ENCODE measurements at places on chromosomes 13 and 19. TPM values are rescaled to one million over a fixed set of nuclear protein-coding genes. Genes with fewer than 3 reads are reported as not detected.

LILRA1 gene
- 13.5 TPM for total RNA-seq

CLIP3 gene
- 5.8 TPM for total RNA-seq

LMTK3 gene
- 9.5 TPM for total RNA-seq

HSPB6 gene
- total RNA-seq = 39.7 TPM

DNA sequence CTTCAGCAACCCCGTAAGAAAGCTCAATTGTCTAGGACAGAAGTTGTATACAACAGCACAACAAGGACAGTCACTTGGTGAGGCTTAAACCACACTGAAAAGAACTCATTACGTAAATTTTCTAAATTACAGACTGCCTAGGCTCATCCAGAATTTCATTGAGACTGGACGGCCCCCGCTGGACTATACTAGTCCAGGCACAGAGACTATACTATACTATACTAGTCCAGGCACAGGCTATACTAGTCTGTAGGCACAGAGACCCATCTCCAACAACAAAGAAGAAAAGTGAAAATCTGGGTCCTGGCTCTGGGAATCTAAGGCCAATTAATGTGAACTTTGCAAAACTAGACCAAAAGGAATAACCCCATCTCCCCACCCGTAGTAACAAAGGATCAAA lies 700 bp downstream of the ZNF816 start:
- peaks cover 30% of the 10 kb centered on the region for H3K36me3 ChIP-seq
- no peak for DNase-seq
- peaks cover 4% of the 10 kb centered on the region for H3K4me1 ChIP-seq
- peak overlapping the region; percentile 80 for H3K4me3 ChIP-seq
- H3K27ac ChIP-seq = peak overlapping the region; percentile 77

GRCh38 chr13:38321654-38322053 lies 28.0 kb upstream of the UFM1 start:
- DNase-seq = no peak
- H3K4me1 ChIP-seq = no peaks in the 10 kb centered on the region
- no peak overlapping the region for H3K4me3 ChIP-seq
- no peaks in the 10 kb centered on the region for H3K36me3 ChIP-seq
- H3K27me3 ChIP-seq = no peaks in the 10 kb centered on the region

DNA sequence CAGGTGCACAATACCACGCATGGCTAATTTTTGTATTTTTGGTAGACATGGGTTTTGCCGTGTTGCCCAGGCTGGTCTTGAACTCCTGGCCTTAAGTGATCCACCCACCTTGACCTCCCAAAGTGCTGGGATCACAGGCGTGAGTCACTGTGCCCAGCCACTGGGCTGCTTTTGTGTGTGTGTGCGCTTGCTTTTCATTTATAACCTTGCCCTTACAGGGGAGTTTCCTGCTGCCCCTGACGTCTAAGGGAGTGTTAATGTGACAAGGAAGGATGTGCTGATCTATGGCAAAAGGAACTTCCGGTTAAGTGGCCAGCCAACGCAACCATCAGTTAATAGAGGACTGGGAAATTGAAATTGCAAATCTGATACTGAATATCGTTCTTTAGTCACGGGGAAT lies 57.7 kb downstream of the ING1 start:
- DNase-seq = no peak
- no peaks in the 10 kb centered on the region for H3K36me3 ChIP-seq
- no peaks in the 10 kb centered on the region for H3K4me1 ChIP-seq
- no peak overlapping the region for H3K27ac ChIP-seq

GRCh38 chr13:45718063-45718462 lies 15.9 kb downstream of the CBY2 start:
- no peaks in the 10 kb centered on the region for H3K27me3 ChIP-seq
- H3K4me3 ChIP-seq = no peak overlapping the region
- no peak overlapping the region for H3K27ac ChIP-seq
- no peaks in the 10 kb centered on the region for H3K4me1 ChIP-seq
- no peak for DNase-seq
- no peaks in the 10 kb centered on the region for H3K36me3 ChIP-seq

GRCh38 chr13:108915095-108915633 lies 285.8 kb downstream of the MYO16 start:
- H3K4me1 ChIP-seq = peaks cover 6% of the 10 kb centered on the region
- no peak for DNase-seq
- H3K27ac ChIP-seq = peak overlapping the region; percentile 64

GRCh38 chr13:107373551-107373950 lies 805.6 kb upstream of the ARGLU1 start:
- no peaks in the 10 kb centered on the region for H3K4me1 ChIP-seq
- H3K36me3 ChIP-seq = no peaks in the 10 kb centered on the region
- no peak overlapping the region for H3K27ac ChIP-seq
- peak; percentile 46 for DNase-seq
- no peak overlapping the region for H3K4me3 ChIP-seq

DNA sequence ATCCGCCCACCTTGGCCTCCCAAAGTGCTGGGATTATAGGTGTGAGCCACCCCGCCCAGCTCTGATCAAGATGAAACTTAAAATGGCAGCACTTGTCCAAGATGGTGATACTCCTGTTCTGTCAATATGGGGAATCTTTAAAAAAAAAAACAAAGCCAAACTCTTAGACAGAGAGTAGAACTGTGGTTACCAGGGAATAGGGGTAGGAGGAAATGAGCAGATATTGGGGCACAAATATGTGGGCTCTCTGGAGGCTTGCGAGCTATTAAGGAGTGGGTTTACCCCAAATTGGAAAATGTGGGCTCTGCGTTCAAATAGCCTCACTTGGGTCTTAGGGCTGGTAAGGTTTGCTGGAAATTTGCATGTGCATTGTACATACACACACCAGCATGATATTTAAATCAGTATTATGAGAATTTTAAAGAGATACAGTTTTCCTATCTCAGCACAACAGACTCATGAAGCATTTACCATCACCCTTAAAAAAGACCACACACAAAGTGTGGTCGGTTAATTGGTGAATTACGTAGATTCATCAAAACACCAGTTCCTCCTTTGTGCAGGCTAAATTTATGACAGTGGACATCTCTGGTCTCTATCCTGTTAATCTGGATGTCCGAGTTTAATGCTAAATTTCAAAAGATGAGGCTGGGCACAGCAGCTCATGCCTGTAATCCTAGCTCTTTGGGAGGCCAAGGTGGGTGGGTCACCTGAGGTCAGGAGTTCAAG lies 11.3 kb downstream of the CD70 start:
- peaks cover 18% of the 10 kb centered on the region for H3K27me3 ChIP-seq
- H3K4me3 ChIP-seq = no peak overlapping the region
- DNase-seq = no peak
- H3K36me3 ChIP-seq = no peaks in the 10 kb centered on the region
- H3K27ac ChIP-seq = no peak overlapping the region

DNA sequence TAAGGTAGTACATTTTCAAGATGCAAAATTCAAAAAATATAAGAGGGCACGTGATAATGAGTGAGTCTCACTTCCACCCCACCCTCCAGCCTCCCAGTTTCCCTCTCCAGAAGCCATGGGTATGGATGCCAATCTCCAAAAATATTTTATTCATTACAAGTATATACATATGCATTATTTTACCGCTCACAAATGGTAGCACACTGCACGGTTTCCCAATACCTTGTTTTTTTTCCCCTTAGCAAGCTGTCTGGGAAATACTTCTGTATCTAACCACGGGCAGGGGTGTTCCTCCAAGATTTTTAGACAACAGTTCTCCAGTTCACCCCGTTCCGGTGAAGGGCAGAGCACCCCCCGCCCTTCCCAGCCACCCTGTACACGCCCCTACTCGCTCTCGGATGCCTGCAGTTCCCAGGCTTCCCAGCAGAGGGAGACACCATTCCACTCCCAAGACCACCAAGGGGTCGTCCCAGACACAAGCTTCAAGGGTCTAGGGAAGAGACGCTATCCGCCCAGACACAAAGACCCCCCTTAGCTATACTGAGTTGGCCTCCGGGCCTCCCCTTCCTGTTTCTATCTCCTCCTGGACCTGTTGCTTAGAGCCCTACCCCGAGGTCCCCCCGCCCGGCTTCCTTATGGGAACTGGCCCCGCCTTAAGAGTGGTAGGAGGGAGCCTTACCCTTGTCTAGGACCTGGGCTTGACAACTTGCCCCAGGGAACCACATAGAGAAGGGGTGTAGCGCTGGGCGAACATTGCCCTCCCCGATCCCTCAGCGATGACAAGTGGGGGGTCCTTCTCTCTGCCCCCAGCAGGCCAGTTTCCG lies 1.1 kb upstream of the FXYD3 start:
- H3K36me3 ChIP-seq = no peaks in the 10 kb centered on the region
- H3K4me1 ChIP-seq = no peaks in the 10 kb centered on the region
- DNase-seq = peak; percentile 86
- H3K4me3 ChIP-seq = peak overlapping the region; percentile 41
- no peaks in the 10 kb centered on the region for H3K27me3 ChIP-seq

- no peaks in the 10 kb centered on the region for H3K4me1 ChIP-seq
- no peak overlapping the region for H3K27ac ChIP-seq
- DNase-seq = peak; percentile 41
- no peaks in the 10 kb centered on the region for H3K36me3 ChIP-seq
- no peaks in the 10 kb centered on the region for H3K27me3 ChIP-seq
Observed at GRCh38 chr19:29694161-29694560, 20.9 kb downstream of the C19orf12 start.

DNA sequence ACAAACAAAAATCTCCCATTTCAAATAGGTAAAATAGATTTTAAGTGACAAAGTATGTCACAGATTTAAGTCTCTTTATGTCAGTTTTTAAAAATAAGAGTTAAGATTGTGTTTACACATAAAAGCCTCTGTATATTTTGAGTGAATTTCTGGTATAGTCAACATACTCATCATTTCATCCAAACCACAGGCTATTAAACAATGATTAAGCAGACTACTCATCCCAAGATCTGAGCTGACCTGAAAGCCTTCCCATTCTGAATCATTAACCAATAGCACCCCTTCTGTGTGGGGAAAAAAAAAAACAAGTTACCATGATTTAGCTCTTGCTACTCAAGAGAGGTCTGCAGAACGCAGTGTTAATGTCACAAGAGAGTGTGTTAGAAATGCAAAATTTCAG lies 284.4 kb upstream of the NBEA start:
- H3K27ac ChIP-seq = no peak overlapping the region
- no peaks in the 10 kb centered on the region for H3K36me3 ChIP-seq
- H3K4me1 ChIP-seq = no peaks in the 10 kb centered on the region
- no peaks in the 10 kb centered on the region for H3K27me3 ChIP-seq
- DNase-seq = no peak
